ENCODE measurements at places on chromosomes 16 and 17. TPM values are rescaled to one million over a fixed set of nuclear protein-coding genes. Genes with fewer than 3 reads are reported as not detected.

DNA sequence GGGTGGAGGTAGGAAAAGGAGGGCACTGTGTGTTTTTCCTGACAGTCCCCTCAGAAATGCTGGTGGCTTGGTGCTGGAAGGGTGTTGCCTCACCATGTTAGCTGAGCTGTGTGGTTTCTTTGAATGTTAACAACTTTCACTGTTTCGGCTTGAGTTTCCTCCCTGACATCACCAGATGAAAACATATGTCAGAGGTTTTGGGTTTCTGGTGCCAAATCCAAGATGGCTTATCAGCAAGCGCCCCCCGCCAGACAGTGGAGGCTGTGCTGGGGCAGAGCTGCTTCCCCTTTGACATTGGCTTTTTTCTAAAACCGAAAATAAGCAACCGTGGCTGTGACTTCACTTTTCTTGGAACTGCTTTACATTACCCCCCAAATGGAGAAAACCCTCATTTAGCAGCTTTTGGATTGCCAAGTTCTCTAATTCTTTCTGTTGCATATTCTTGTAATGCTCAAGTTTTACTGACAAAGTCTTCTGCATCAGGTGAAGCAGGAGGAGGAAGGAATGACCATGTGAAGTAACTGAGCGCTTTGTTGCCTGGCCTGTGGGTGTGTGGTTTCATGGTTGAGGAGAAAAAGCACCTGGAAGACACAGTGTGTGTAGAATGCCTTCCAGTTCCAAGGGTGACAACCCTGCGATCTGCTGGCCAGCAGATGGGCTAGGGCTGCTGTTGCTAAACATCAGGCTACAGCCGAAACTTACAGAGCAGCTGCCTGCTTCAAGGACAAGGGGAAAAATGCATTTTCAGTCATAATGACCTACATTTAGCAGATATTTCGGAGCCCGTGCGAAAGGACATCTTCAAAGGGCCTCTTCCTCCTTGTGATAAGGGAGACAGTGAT lies 9.7 kb downstream of the RMI2 start:
- peak; percentile 88 for DNase-seq
- peak overlapping the region; percentile 58 for H3K27ac ChIP-seq
- no peak overlapping the region for H3K4me3 ChIP-seq
- H3K4me1 ChIP-seq = peaks cover 71% of the 10 kb centered on the region
- no peaks in the 10 kb centered on the region for H3K36me3 ChIP-seq

- no peaks in the 10 kb centered on the region for H3K27me3 ChIP-seq
- no peak for DNase-seq
- no peak overlapping the region for H3K4me3 ChIP-seq
- peaks cover 4% of the 10 kb centered on the region for H3K4me1 ChIP-seq
- H3K36me3 ChIP-seq = no peaks in the 10 kb centered on the region
- no peak overlapping the region for H3K27ac ChIP-seq
Observed at GRCh38 chr16:87127061-87127765, 190.0 kb downstream of the C16orf95 start.

GRCh38 chr17:78748730-78749317 lies 33.2 kb downstream of the CYTH1 start:
- peak; percentile 92 for DNase-seq
- no peaks in the 10 kb centered on the region for H3K27me3 ChIP-seq
- H3K27ac ChIP-seq = peak overlapping the region; percentile 90
- H3K4me3 ChIP-seq = peak overlapping the region; percentile 22

CIBAR2 gene
- 0.30 TPM for polyA plus RNA-seq

DNA sequence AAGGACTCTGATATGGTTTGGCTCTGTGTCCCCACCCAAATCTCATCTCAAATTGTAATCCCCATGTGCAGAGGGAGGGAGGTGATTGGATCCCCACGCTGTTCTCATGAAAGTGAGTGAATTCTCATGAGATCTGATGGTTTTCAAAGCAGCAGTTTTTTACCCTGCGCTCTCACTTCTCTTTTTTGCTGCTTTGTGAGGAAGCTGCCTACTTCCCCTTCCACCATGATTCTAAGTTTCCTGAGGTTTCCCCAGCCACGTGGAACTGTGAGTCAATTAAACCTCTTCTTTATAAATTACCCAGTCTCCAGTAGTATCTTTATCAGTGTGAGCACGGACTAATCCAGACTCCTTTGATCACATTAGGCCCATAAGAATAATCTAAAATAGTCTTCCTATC lies 719.7 kb upstream of the CDH8 start:
- no peaks in the 10 kb centered on the region for H3K36me3 ChIP-seq
- H3K4me1 ChIP-seq = no peaks in the 10 kb centered on the region
- no peaks in the 10 kb centered on the region for H3K27me3 ChIP-seq
- no peak overlapping the region for H3K27ac ChIP-seq

BIRC5 gene
- 2.1 TPM for polyA plus RNA-seq

MLKL gene
- polyA plus RNA-seq = 21.4 TPM

DNA sequence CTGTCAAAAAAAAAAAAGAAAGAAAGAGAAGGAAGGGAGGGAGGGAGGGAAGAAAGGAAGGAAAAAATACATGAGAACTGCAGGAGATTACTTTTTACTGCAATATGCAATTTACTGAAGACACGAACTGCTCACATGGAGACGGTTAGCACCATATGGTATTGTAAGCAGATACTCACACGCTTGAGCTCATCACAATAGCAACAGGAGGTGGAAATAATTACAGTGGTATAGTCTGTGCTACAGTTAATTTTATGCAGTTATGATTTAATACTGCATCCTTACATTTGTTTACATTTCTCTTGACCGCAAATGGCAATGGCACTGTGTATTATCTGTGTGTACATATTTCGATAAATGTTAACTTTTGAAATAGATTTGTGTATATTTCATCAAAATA lies 21.4 kb upstream of the SLC46A1 start:
- H3K36me3 ChIP-seq = no peaks in the 10 kb centered on the region
- no peak overlapping the region for H3K27ac ChIP-seq
- no peaks in the 10 kb centered on the region for H3K4me1 ChIP-seq

- no peak overlapping the region for H3K27ac ChIP-seq
- H3K36me3 ChIP-seq = no peaks in the 10 kb centered on the region
- no peak overlapping the region for H3K4me3 ChIP-seq
- no peaks in the 10 kb centered on the region for H3K27me3 ChIP-seq
- H3K4me1 ChIP-seq = no peaks in the 10 kb centered on the region
Observed at GRCh38 chr16:9966569-9967157, 215.6 kb downstream of the GRIN2A start.

GRCh38 chr17:17051791-17052461 lies 9.7 kb downstream of the MPRIP start:
- H3K27me3 ChIP-seq = no peaks in the 10 kb centered on the region
- H3K4me3 ChIP-seq = no peak overlapping the region
- peak overlapping the region; percentile 60 for H3K27ac ChIP-seq
- no peaks in the 10 kb centered on the region for H3K36me3 ChIP-seq
- peaks cover 97% of the 10 kb centered on the region for H3K4me1 ChIP-seq

TAT gene
- polyA plus RNA-seq = 0.08 TPM

DNA sequence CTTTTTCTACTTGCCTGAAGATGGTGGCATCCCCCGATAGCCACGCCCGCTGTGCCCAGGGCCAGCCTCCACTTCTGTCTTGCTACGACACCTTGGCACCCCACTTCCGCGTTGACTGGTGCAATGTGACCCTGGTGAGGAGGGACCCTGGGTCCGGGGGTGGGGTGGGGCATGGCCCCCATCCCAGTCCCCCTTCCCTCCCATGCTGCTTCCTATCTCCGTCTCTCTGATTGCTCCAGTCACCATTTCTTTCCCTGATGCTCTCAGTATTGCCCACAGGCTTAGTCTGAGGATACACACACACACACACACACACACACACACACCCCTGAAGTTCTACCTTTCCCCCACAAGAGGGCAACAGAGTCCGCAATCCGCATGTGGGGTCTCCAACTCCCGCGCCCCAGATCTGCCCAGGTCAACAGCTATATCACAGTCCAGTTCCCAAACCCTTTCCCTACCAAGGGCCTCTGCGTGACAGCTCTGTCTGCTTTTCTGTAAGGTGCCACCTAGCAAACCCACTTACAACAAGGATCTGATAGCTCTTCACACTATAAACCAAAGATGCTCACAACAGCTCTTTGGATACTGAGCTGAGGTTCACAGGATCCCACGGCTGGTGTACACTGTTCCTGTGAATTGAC lies 3.4 kb downstream of the SGCA start:
- no peaks in the 10 kb centered on the region for H3K27me3 ChIP-seq
- no peaks in the 10 kb centered on the region for H3K36me3 ChIP-seq
- H3K27ac ChIP-seq = peak overlapping the region; percentile 4

GRCh38 chr16:53323924-53324323 lies 110.3 kb upstream of the RBL2 start:
- no peak overlapping the region for H3K4me3 ChIP-seq
- H3K27me3 ChIP-seq = no peaks in the 10 kb centered on the region
- no peaks in the 10 kb centered on the region for H3K4me1 ChIP-seq
- H3K36me3 ChIP-seq = no peaks in the 10 kb centered on the region
- no peak for DNase-seq

DNA sequence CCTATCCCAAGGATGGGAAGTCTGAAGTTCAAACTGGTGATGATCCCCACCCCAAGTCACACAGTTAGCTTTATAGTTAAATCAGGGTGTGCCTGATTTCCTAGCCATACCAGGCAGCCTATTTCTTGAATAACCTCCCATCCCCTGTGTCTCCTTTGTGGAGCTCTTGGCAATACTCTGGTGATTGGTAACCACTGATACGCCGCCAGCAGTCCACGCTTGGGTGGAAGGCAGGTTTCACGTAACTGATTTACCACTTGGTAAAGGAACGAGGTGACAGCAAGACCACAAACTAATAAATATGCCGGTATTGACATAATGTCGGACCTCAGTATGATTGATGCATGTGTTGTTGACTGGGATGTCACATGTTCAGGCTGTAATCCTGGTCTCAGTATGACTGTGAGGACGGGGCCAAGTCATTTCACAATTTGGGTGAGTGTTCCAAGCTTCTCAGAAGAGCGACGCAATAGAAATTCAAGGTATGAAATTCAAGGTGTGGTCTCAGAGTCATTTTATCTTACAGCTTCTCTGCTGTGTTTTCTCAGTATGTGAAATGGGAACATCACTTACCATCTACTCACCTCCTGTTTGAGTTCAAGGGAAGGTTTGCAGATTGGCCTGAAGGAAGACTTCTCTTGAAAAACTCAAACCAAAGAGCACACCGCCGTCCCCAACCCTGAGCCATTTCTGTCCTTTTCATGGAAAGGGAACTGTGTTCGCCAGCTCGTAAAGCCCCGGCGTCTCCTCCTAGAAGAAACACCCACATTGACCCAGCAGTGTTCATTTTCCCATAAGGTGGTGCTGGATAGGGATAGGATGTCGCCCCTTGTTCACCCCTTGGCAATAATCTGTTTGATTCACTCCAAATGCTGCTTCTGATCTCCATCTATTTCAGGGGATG lies 678.9 kb downstream of the WWOX start:
- no peak overlapping the region for H3K4me3 ChIP-seq

DBNDD1 gene
- polyA plus RNA-seq = 0.87 TPM

- no peaks in the 10 kb centered on the region for H3K27me3 ChIP-seq
- no peak for DNase-seq
- H3K4me3 ChIP-seq = no peak overlapping the region
- peaks cover 66% of the 10 kb centered on the region for H3K36me3 ChIP-seq
- peaks cover 29% of the 10 kb centered on the region for H3K4me1 ChIP-seq
Observed at GRCh38 chr16:22428654-22429053, 54.2 kb upstream of the CDR2 start.

DNA sequence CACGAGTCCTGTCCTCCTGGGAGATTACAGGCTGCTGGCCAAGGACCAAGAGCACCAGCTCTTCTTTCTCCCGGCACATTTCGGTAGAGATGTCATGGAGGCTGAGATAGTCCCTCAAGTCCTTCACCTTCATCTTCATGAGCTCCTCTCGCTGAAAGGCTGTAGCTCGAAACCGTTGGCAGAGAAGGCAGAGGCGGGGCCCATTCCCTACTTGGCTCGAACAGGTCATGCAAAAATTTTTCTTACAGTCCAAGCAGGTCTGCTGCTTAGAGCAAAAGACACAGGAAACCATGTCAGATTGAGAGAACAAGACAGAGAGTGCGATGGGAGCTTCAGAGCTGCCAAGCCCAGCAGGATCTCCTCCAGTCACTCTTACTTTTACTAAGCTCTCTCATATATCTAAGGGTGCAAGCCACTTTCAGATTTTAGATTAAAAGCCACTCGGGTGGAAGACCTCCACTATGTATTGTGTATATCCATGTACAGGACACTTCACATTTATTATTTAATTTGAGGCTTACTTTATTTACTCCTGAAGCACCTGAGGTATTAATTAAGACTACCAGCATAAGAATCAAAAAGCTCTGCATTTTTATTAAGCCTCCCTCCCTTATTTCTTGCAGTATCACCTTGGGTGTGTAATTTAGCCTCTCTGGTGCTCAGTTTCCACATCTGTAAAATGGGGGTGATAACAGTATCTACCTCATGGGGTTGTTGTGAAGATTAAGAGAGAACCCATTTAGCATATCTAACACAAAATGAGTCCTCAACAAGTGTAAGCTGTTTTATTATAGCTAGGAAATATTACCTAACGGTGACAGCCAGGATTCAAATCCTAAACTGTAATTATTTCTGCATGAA lies 41.4 kb downstream of the LIG3 start:
- peak overlapping the region; percentile 85 for H3K27ac ChIP-seq
- no peak for DNase-seq
- no peaks in the 10 kb centered on the region for H3K27me3 ChIP-seq
- no peak overlapping the region for H3K4me3 ChIP-seq
- peaks cover 15% of the 10 kb centered on the region for H3K4me1 ChIP-seq

GRCh38 chr17:21129023-21129681 lies 2.4 kb downstream of the DHRS7B start:
- no peak overlapping the region for H3K27ac ChIP-seq
- no peak overlapping the region for H3K4me3 ChIP-seq
- peaks cover 82% of the 10 kb centered on the region for H3K4me1 ChIP-seq
- H3K36me3 ChIP-seq = no peaks in the 10 kb centered on the region
- no peaks in the 10 kb centered on the region for H3K27me3 ChIP-seq

- no peak for DNase-seq
- no peaks in the 10 kb centered on the region for H3K27me3 ChIP-seq
- H3K4me3 ChIP-seq = no peak overlapping the region
- H3K4me1 ChIP-seq = no peaks in the 10 kb centered on the region
Observed at GRCh38 chr16:17026600-17027242, 444.0 kb downstream of the XYLT1 start.

DNA sequence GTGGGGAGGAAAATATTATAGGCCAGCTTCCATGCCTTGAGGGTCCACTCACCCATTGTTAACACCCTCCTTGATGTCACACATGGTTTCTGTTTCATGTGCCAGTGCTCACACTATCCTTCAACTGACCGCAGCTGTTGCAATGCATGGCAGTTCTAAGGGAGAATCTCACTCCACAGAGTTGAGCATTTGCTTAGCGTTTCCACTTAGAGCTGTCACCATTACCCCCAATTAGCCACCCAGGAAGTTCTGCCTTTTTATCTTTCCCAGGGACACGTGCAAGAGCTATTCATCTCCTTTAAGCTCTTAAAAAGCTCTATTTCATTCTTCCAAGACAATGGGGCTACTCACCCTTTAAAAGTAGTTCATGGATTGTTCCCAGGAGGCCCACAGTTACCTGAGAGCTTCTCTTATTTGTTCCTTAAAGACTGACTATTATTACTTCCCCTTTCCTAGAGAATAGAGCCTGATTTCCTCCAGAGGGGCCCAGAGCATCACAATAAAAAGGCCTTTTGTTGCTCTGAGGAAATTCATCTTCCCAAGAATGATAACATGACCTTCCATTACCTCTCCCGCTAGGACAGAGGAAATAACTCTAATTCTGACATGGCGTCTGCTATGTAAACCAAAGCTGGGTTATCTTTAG lies 126.8 kb downstream of the CACNG3 start:
- DNase-seq = no peak
- no peak overlapping the region for H3K27ac ChIP-seq
- H3K27me3 ChIP-seq = no peaks in the 10 kb centered on the region
- H3K4me3 ChIP-seq = no peak overlapping the region
- no peaks in the 10 kb centered on the region for H3K36me3 ChIP-seq

All from spleen (tissue), 13 donors.